ENCODE measurements at places on chromosomes 3 and 15. TPM values are rescaled to one million over a fixed set of nuclear protein-coding genes. Genes with fewer than 3 reads are reported as not detected.

Gene COL8A1
- 157 TPM for total RNA-seq

Gene ZPLD1
- total RNA-seq, result 0.14 TPM

Gene ACKR4
- 3.4 TPM for total RNA-seq

Gene CCNB2
- total RNA-seq, result 48.0 TPM

Gene LINGO1
- total RNA-seq, result not detected

Gene EIF2B5
- 39.7 TPM for total RNA-seq

Gene PLAAT1
- total RNA-seq, result not detected

Gene SIDT1
- total RNA-seq, result not detected

Gene SLC22A13
- 0.43 TPM for total RNA-seq

Gene HCLS1
- 3.1 TPM for total RNA-seq

Gene CDC25A
- total RNA-seq, result 32.4 TPM

Gene ACOX2
- total RNA-seq, result 4.2 TPM

Gene HEG1
- total RNA-seq, result 93.2 TPM

Gene ZNF592
- 9.0 TPM for total RNA-seq

Gene TYRO3
- 7.7 TPM for total RNA-seq

Gene TRAK1
- total RNA-seq, result 43.7 TPM

Measured in placental pericyte (primary cell).